Activated CD4-positive, alpha-beta T cell treated with anti-CD3 and anti-CD28 coated beads for 36 hours (primary cell): ENCODE measurements at places on chromosomes 1 and 21.

DNA sequence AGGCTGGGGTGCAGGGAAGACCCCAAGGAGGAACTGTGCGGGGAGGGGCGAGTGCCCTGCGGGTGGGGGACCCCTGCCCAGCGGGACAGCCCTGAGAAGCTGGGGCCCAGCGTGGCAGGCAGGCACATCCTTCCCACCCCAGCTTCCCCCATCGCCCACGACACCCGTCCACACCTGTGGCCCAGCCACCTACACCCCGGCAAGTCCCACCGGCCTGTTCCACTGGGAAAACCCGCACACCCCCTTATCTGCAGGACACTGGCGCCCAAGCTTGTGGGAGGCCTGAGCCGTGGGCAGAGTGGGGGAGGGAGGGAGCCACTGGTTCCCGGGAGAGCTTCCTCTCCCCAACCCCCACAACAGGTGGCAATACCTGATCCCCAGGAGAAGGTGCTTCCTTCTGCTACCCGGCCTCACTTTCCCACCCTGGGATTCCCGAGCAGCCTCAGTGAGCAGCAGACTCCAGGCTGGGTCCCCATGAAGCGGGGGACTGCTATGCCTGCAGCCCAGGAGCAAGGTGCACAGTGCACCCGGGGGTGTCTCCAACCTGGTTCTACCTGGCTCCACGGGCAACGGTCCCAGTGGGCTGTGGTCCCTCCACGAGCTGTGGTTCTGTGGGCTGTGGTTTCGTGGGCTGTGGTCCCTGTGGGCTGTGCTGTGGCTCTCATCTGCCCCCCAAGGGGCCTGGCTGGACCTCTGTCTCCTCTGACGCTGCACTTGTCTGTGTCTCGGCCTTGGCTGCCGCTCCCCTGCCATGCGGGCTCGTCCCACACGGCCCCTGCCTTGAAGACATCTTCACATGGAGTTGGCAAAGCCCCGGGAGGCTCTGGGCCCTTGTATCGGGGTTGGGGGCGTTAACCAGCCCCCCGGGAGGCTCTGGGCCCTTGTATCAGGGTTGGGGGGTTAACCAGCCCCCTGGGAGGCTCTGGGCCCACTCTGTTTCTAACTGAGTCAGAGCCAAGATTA lies 37.8 kb upstream of the POFUT2 start:
- DNase-seq, result no peak

GRCh38 chr1:168751195-168751650 lies 22.2 kb upstream of the DPT start:
- no peak for DNase-seq

DNA sequence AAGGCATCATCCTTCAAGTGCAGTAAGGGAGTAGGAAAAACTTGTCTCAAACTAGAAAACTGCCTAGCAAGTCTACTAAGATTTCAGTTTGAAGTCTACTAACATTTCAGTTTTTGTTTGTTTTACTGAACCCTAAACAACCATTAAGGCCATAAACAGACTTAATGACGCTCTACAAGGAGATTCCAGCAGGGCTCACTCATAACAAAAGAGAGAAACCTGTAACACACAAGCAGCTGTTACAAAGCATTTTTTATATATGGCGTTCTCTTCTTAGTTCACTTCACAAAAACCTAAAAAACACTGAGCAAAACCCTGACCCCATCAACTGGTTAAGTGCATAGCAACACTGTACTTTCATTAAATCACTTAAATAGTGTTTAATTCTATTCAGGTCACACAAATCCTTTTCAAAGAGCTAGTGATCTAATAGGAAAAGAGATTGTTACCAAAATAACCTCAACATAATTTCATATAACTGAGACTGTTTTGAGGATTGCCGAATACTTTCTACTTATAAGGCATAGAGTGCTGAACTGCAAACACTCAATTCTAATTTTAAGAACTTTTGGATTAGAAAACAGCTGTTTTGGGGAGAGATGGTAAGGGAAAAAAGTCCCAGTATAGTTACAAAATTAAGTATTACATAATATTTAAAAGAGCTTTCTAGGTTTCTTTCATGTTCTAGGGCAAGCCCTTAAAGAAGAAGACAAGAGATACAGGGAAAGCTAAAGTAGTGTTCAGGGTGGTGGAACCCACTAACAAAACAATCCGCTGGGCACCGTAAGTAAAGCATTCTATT lies 1.4 kb downstream of the B3GALNT2 start:
- DNase-seq, result no peak

DNA sequence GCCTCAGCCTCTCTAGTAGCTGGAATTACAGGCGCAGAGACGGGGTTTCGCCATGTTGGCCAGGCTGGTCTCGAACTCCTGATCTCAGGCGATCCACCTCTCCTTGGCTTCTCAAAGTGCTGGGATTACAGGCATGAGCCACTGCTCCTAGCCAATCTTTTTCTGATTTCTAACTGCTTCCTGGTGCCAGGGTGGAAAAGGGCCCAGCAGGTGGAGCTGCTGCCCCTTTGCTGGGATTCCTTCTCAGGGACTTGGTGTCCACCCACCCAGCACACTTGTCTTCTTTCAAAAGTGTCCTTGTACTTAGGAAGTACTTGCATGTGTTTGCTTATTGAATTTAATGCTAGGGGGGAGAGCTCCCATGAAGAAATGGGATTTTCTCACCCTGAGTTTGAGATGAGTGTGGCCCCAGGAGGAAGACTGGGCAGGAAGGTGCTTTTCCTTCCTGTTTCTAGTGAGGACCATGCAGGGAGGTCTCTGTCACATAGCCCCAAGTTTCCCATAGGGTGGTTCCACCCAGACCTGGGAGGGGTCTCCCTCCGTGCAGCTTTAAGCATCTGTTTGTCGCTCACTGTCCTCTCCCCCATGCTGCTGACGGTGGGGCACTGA lies 14.2 kb downstream of the UTP11 start:
- DNase-seq, result peak; percentile 80

GRCh38 chr1:161017756-161018630 lies 3.0 kb downstream of the F11R start:
- DNase-seq, result no peak

- DNase-seq, result no peak
These were observed 85.8 kb downstream of the NIBAN1 start for GRCh38 chr1:184888505-184888904.

GRCh38 chr1:162649583-162649982 lies 17.3 kb downstream of the DDR2 start:
- no peak for DNase-seq

DNA sequence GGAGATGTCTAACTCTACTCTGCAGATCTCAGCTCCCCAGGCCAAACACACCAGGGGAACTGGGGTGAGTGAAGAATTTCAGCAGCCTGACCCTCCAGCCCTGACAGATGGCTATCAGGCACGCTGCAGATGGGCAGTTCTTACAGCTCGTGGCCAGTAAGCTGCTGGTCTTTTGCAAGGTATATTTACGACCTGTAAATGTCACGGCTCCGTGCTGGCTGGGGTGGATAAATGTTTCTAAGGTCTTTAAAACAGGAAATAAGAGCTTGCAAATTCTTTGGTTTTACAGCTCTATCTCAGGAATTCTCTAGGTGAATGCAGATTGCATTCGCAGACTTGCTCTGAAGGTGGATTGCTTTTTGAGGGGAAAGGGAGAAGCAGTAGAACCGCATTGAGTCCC lies 10.1 kb downstream of the DOP1B start:
- no peak for DNase-seq

DNA sequence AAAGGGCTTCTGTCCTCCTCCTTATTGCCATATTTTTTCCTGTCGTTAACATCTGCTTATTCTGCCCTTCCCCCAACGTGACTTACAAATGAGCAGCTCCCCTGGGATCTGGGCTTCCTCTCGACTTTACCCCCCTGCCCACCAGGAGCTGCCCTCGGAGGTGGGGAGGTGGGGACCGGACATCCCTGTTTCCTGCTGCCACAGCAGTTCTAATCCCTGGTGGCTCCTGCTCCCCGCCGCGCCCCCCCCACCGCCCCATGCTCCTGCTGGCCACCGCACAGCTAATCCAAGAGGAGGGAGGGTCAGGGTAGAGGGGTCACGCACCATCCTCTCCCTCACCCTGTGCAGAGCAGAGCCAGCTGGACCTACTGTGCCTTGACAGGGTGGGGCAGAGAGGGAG lies 4.4 kb upstream of the SLC27A3 start:
- no peak for DNase-seq

- no peak for DNase-seq
These were observed 10.7 kb downstream of the EPHX1 start for GRCh38 chr1:225820522-225821120.

GRCh38 chr1:7422081-7422480 lies 349.0 kb upstream of the VAMP3 start:
- no peak for DNase-seq

- DNase-seq, result no peak
These were observed 1.5 kb upstream of the ARHGEF10L start for GRCh38 chr1:17538010-17538409.
